ENCODE measurements at places on chromosomes 13 and 19.
A peak's percentile ranks its signal among the peaks of the same experiment; 100 is the strongest.

GRCh38 chr13:76954538-76954937 is 6.2 kb downstream of the ACOD1 start:
- no peak for DNase-seq
- H3K4me3 ChIP-seq: no peak overlapping the region

DNA sequence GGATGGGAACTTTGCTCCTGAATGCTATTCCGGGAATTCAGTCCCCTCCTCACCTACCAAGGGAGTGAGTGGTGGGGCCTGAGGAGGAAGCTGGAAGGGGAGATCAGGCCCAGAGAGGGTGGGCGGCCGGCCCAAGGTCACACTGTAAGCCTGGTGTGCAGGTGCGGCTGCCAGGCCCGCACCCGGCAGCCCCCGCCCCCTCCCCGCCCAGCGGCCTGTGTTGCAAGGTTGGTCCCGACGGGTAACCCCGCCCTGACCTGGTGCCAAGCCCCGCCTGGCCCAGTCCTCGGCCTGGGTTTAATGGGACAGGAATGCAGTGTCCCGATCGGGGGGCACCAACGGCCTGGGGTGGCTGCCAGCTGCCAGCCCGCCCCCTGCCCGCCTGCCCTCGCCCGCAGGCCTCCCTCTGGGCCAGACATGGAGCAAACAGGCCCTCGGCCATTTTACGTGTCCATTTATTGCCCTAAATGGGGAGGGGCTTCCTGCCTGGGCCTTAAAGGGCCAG is 5.5 kb downstream of the ZBTB7A start:
- H3K36me3 ChIP-seq: peaks cover 13% of the 10 kb centered on the region
- no peak overlapping the region for H3K27ac ChIP-seq
- H3K4me3 ChIP-seq: no peak overlapping the region
- no peaks in the 10 kb centered on the region for H3K27me3 ChIP-seq
- H3K4me1 ChIP-seq: peaks cover 13% of the 10 kb centered on the region
- no peak for DNase-seq

DNA sequence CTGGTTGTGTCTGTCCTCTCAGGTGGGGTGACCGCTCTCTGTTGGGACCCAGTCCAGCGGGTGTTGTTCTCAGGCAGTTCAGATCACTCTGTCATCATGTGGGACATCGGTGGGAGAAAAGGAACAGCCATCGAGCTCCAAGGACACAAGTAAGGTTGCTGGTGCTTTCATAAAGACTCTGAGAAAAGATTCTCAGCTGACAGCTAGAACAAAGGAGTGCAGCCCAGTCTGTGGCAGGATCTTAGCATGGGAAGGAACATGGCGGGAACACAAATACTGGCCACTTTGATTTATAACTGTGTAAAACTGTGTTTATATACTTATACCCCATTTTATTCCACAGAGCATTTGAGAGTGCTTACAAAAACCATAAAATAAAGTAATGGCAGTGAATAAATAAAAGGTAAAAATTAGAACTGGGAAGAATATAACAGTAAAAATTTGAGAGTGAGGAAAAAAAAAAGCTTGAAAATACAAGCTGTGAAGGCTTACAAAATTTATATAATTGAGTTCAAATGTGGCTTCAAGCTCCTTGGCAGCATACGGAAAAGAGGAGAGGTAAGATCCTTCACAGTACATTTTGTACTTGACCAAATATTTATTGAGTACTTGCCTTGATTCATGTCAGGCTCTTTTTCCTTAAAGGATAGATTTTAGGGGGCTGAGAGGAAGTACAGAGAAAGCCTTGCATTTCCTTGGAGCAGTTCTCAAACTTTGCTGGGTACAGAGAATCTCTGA is 64.8 kb downstream of the DHRS12 start:
- DNase-seq: no peak
- H3K36me3 ChIP-seq: peaks cover 30% of the 10 kb centered on the region
- H3K4me3 ChIP-seq: peak overlapping the region; percentile 39
- peak overlapping the region; percentile 66 for H3K27ac ChIP-seq

GRCh38 chr19:10158485-10158884 is 36.3 kb downstream of the DNMT1 start:
- no peak overlapping the region for H3K4me3 ChIP-seq
- H3K4me1 ChIP-seq: peaks cover 9% of the 10 kb centered on the region
- H3K36me3 ChIP-seq: peaks cover 60% of the 10 kb centered on the region
- no peaks in the 10 kb centered on the region for H3K27me3 ChIP-seq
- no peak overlapping the region for H3K27ac ChIP-seq

GRCh38 chr19:10105509-10106099 is 558 bp upstream of the PPAN start:
- H3K27me3 ChIP-seq: no peaks in the 10 kb centered on the region
- peak overlapping the region; percentile 85 for H3K4me3 ChIP-seq
- H3K36me3 ChIP-seq: peaks cover 38% of the 10 kb centered on the region
- H3K4me1 ChIP-seq: peaks cover 77% of the 10 kb centered on the region
- H3K27ac ChIP-seq: peak overlapping the region; percentile 99

DNA sequence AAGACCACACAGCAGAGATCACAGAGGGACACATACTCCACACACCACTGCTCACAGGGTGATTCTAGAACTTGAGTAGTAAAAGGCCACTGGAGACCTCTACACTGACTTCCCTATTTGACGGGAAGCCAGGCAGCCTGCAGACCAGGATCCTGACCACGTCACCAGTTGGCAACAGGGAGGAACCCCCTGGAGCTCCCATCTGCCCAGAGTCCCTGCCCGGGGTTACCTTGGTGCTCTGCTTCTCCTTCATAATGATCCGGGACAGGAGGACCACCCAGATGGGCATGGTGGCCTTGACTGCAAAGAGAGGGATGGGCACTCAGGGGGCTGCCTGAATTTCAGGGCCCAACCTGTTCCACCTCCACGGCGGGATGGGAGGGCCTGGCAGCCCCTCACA is 932 bp downstream of the SLC35E1 start:
- H3K27me3 ChIP-seq: no peaks in the 10 kb centered on the region
- no peak for DNase-seq
- H3K4me3 ChIP-seq: peak overlapping the region; percentile 91
- H3K36me3 ChIP-seq: peaks cover 35% of the 10 kb centered on the region

GRCh38 chr13:39766464-39767158 is 111.1 kb downstream of the COG6 start:
- H3K4me1 ChIP-seq: peaks cover 13% of the 10 kb centered on the region
- no peaks in the 10 kb centered on the region for H3K27me3 ChIP-seq
- no peak for DNase-seq
- no peak overlapping the region for H3K4me3 ChIP-seq
- H3K27ac ChIP-seq: no peak overlapping the region

- H3K27me3 ChIP-seq: no peaks in the 10 kb centered on the region
- no peak overlapping the region for H3K27ac ChIP-seq
- DNase-seq: no peak
Measured at GRCh38 chr13:48155848-48156247, 60.9 kb upstream of the MED4 start.

DNA sequence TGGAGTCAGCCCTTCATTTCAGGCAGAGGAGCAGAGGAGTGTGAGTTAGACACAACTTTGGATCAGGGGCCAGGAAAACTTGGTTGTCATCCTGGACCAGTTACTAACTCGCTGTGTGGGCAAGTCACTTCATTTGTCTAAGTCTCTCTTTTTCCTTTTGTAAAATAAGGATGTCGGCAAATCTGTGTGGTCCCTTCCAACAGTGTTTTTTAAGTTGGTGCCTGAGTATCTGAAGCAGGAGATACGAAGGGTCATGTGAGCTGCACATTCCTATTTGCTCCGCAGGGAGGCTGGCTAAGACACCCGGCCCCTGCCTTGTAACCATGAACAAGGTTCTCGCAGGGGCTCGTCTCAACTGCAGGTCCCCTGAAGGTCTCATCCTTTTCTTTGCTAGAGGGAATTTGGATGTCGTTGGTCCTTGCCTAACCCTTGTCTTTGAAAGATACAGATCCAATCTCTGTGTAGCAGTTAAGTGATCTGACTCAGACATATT is 64.3 kb downstream of the LRCH1 start:
- no peak for DNase-seq
- H3K4me1 ChIP-seq: peaks cover 81% of the 10 kb centered on the region
- no peaks in the 10 kb centered on the region for H3K27me3 ChIP-seq
- H3K27ac ChIP-seq: no peak overlapping the region
- no peak overlapping the region for H3K4me3 ChIP-seq
- H3K36me3 ChIP-seq: peaks cover 3% of the 10 kb centered on the region

DNA sequence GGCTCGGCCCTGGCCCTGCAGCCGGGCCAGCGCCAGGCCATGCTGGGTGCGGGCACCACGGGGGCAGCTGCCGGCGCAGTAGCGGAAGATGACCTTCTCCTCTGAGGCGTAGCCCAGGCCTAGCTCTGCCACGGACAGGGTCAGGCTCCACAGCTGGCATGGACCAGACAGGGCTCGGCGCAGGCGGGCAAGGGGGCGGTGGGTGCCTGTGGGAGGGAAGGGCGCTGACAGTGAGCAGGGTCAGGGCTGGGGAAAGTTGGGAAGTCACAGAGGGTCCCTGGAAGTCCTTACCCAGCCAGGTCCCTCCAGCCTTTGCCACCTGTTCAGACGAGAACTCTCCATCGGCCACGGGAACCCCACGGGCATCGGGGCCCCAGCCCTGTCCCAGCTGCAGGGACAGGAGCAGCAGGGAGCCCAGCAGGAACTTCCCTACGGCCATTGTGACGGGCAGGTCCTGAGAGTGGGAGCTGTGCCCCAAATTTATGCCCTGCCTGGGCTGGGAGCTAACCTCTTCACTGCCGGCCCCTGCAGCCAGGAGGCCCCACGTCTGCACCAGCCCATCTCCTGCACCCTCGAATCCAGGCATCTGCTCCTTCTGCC is at the start of gene PSPN:
Gene PSPN (minus strand): TSS at position 523 of the 600 bp plus-strand sequence. CDS start 84 bp downstream, at position 439.
- no peaks in the 10 kb centered on the region for H3K27me3 ChIP-seq
- peaks cover 11% of the 10 kb centered on the region for H3K4me1 ChIP-seq
- no peak for DNase-seq

- no peak for DNase-seq
- peaks cover 6% of the 10 kb centered on the region for H3K4me1 ChIP-seq
- no peak overlapping the region for H3K4me3 ChIP-seq
- peaks cover 13% of the 10 kb centered on the region for H3K27me3 ChIP-seq
Measured at GRCh38 chr13:30862707-30863106, 43.4 kb upstream of the MEDAG start.

DNA sequence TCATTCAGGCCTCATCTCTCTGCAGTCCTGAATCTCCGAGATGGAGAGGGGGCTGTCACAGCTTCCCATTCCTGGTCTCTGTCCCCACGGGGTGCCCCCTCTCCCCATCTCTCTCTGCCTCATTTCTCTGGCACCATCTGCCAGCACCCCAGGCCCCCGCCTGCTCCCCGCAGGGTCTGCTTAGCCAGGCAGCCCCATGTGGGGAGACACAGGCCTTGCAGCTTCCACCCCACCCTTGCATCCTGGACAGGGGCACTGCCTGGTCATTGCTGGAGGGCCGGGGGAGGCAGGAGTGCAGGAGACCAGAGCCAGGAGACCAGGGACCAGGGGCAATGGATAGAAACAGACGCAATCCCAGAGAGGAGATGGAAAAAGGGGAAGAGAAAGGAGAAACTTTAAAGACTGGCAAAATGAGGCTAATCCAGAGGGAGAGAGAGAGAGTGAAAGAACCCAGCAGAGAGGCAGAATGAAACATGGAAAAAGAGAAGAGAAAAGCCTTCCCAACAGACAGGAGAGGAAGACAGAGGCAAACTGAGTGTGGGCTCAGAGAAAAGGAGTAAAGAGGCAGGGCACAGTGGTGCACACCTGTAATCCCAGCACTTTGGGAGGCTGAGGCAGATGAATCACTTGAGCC is 8.8 kb upstream of the GIPR start:
- no peaks in the 10 kb centered on the region for H3K36me3 ChIP-seq
- no peaks in the 10 kb centered on the region for H3K4me1 ChIP-seq
- H3K27ac ChIP-seq: no peak overlapping the region
- H3K4me3 ChIP-seq: no peak overlapping the region
- DNase-seq: no peak

- H3K27ac ChIP-seq: no peak overlapping the region
- H3K27me3 ChIP-seq: peaks cover 11% of the 10 kb centered on the region
- no peak for DNase-seq
- peaks cover 2% of the 10 kb centered on the region for H3K4me1 ChIP-seq
Measured at GRCh38 chr19:30062065-30062906, 120.2 kb downstream of the URI1 start.

GRCh38 chr13:44404261-44405132 is 30.9 kb downstream of the SERP2 start:
- H3K4me3 ChIP-seq: no peak overlapping the region
- peaks cover 21% of the 10 kb centered on the region for H3K27me3 ChIP-seq
- no peak for DNase-seq
- H3K4me1 ChIP-seq: no peaks in the 10 kb centered on the region
- no peaks in the 10 kb centered on the region for H3K36me3 ChIP-seq

DNA sequence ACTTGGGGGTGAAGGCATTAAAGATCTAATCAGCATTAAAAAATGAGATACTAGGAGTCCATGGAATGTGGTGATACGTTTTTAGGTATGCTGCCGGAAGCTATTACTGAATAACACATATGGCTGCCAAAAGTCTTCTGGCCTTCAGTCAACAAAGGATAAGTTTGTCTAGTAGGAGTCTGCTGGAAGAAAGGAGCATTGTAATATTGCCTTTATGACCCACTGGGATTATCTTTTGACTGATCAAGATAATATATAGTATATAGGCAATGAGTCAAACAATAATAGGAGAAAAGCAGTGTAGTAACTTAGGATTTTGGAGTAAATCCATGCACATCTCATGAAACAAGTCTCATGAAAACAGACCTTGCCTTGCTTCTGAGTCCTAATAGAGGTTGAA is 295.4 kb downstream of the SLITRK6 start:
- H3K36me3 ChIP-seq: no peaks in the 10 kb centered on the region
- no peaks in the 10 kb centered on the region for H3K27me3 ChIP-seq
- no peaks in the 10 kb centered on the region for H3K4me1 ChIP-seq
- no peak overlapping the region for H3K4me3 ChIP-seq
- no peak overlapping the region for H3K27ac ChIP-seq
- no peak for DNase-seq

DNA sequence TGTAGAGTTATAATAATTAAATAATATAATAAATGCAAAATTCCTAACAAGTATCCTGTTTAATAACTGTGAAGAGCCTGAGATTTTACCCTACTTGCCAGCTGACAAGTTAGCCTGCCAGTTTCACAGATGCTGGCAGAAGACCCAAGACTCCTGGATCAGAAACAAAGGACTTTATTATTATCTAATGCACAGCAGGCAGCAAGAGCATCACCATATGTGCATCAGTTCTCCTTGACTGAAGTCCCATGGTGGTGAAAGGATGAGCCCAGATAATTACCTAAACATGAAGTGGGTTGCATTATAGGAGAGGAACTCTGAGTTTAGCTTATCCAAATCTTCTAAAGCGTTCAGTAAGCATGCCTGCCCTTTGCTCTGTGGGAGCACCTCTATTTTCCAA is 39.1 kb upstream of the MTIF3 start:
- no peaks in the 10 kb centered on the region for H3K36me3 ChIP-seq
- no peak overlapping the region for H3K4me3 ChIP-seq
- no peak for DNase-seq
- H3K27ac ChIP-seq: no peak overlapping the region
- H3K27me3 ChIP-seq: no peaks in the 10 kb centered on the region
- no peaks in the 10 kb centered on the region for H3K4me1 ChIP-seq

All from stimulated activated naive B cell treated with anti-CD40 and anti-IgM and Interleukin-4, amounts not matched to agents 10 μg/mL and 1 μg/mL and 100 μg/mL, for 72 hours (primary cell).